ENCODE measurements at places on chromosomes 12 and 14.

DNA sequence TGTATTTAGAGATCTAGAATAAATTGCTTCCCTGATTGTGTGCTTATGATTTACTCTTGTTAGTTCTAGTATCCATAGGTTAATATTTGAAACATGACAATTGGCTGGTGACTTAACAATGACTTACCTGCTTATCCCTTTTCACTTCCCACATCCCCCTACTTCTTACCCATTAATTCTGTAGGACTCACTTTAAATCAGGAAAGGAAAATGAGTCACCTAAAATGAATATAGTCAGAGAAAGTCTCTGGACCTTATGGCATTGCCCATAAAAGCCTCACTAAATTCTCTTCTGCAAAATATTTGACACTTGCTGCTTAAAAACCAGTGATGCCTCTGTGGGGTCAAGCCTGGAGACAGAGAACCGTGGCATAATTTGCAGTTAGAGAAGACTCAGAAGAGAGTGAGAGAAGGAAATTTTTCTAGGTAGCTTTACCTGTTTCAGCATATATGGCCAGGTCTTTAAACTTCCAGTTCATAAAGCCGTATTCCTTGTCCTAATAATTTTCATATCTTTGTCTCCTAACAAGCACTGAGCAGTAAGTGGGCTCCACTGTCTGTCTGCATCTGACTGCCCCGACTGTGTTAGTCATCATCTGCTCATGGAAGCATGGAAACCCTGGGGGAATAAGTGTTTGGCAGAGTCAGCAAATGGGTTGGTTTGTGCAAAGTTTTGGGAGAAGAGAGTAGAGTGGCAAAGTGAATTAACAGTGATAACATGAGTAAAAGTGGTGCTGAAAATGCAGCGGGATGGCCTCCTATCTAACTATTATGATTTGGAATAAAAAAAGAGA is 294.4 kb downstream of the AKAP6 start:
- DNase-seq, result no peak

- DNase-seq, result no peak
Measured at GRCh38 chr14:54343272-54344121, 53.3 kb upstream of the CDKN3 start.

DNA sequence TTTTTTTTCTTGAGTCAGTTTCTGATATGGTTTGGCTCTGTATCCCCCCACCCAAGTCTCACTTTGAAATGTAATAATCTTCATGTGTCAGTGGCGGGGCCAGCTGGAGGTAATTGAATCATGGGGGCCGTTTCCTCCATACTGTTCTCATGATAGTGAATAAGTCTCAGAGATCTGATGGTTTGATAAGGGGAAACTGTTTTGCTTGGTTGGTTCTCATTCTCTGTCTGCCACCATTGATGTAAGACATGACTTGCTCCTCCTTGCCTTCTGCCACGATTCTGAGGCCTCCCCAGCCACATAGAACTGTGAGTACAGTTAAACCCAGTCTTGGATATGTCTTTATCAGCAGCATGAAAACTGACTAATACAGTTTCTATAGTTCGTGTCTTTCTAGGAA is 42.9 kb downstream of the WNK1 start:
- peak; percentile 18 for DNase-seq

DNA sequence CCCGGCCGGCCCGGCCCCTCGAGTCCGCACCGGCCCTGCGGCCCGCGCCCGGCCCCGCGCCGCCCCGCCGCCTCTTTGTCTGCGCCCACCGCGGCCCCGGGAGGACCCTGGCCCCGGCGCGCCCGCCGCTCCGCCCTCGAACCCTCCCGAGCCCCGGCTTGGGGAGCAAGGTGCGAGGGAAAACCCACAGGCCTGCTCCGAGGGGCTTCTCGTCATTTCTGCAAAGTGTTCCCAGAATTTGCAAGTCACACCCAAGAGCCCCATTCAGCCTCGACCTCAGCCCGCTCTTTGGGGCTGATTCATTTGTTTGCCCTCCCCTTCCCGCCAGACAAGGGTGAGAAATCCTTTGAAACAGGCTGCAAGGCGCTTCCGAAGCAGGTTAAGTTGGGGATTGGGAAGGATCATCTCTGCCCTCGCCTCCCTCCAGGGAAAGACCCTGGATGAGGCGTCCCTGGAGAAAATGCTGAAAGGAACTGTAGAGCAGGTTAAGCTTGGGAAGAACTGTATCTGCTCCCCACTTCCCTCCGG is 325 bp upstream of the CLIP1 start:
- no peak for DNase-seq
